Activated CD4-positive, CD25-positive, alpha-beta regulatory T cell treated with anti-CD3 and anti-CD28 coated beads, Interleukin-2, amount 50 U/mL, for 16 hours (primary cell): ENCODE measurements at places on chromosomes 6 and 20.

DNA sequence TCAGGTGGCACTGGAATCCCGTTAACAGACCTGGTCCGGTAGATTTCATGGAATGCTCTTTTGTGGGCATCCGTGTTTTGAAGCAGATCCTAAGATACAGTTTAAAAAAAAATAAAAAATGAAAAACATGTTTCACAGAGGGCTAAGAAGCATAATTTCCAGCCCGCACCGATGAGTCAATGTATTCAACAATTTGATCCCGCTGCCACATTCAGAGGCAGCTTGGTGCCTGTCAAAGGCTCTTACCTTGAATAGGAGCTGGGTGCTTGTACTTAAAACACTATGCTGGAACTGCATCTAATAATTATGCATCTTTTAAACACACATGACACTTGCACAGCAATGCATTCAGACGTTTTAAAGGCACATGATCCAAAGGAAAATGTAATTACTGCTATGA, 164.8 kb downstream of the SYNE1 start:
- no peak for DNase-seq

GRCh38 chr6:17938901-17939300, 48.5 kb downstream of the KIF13A start:
- DNase-seq: no peak

- no peak for DNase-seq
Observed at GRCh38 chr20:2687514-2687913, 5.1 kb upstream of the EBF4 start.

- DNase-seq: no peak
Observed at GRCh38 chr6:129920103-129920798, 59.1 kb upstream of the TMEM244 start.

- DNase-seq: no peak
Observed at GRCh38 chr6:56808871-56809359, 146.0 kb upstream of the BEND6 start.

- DNase-seq: no peak
Observed at GRCh38 chr20:43953919-43954592, 39.4 kb downstream of the TOX2 start.

GRCh38 chr6:38404900-38405556, 234.7 kb downstream of the BTBD9 start:
- no peak for DNase-seq

- DNase-seq: no peak
Observed at GRCh38 chr20:50541606-50542041, 31.4 kb downstream of the PTPN1 start.

DNA sequence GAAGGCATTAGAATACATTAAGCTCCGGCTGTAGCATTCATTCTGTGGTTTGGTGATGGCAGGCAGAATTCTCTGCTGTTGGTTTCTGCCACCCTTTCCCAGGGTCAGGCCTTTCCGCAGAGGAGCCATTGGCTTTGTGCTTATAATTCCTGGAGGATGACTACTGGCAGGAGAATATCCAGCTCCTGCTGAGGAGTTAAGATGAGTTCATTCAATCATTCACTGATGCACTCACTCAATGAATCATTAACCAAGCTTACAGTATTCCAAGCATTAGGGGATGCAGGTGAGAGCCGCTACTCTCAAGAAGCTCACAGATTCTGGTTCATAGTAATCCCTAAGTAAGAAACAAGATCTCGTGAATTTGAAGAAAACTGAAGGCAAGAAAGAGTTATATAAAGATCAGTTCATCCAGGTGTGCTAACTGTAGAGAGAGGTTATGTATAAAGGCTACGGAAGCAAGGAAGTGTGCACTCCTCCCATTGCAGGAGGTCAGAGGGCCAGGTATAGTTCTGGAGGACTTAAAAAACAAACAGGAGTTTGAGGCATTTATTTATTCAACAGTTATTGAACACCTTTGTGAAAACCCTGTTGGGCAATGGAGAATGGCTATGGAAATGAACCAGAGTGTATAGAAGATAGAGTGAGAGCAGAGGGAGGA, 75.5 kb downstream of the HMGN3 start:
- DNase-seq: no peak

GRCh38 chr20:57695012-57695411, 14.8 kb downstream of the PMEPA1 start:
- no peak for DNase-seq

DNA sequence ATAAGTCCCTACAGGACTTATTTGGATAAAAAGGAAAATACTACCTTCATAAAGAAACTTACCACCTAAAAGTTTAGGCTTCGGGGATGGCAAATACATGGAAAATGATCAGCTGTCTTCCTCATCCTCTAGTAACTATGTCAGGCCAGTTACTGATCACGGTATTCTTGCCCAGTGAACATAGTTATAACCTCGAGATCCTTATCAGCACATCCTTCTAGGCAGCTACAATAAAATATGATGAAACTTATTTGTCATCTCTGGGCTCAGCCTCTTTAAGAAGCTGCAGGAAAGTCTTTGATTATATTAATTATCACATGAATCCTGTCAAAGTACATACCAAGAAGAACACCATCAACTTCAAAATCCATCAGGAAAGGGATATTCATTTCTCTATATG, 41.8 kb downstream of the SF3B5 start:
- no peak for DNase-seq
